NB4 (cell line): ENCODE measurements at places on chromosomes 3 and 15.

DNA sequence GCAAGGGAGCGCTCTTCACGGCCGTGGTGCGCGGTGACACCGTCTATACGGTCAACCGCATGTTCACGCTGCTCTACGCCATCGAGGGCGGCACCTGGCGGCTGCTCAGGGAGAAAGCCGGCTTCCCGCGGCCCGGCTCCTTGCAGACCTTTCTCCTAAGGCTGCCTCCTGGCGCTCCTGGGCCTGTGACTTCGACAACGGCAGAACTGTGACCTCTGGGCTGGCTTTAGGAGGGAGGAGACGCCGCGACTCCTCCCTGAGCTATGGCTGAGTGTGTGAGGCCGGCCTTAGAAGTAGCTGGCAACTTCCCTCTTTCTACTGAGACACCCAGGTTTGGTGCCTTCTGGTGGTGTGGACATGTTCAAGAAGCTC, 1.4 kb downstream of the KBTBD13 start:
- peak; percentile 42 for DNase-seq

DNA sequence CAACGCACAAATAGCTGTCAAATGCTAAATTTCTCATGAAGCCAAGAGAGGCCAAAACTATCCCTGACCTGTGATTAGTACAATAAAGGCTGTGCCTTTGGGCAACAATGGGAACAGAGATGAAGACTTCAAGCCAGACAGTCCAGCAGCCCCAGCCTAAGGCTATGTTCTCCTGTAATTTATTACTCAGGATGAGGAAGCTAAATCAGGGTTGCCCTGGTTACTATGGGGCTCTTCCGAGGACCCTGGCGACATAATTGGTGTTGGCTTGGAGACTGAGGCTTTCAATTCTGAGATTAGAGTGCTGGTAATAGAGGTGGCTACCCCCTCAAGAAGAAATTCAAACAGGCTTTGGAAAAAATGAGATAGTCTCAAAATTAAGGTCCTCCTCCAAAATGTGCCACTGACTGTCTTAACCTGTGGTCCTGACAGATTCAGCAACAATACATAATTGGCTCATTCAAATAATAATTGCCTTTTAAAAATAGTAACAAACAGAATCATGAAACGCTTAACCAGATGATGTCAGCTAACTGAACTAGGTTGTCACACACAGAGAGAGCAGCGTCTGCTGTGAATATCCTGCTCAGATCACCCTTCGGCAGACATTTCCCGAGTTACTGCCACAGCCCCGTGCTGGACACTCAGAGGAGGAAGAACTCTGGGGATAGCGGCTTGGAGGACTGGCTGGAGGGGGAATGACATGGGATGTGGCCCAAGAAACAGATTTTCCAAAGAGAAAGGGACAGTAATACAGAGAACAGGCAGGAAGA, 43.0 kb downstream of the NSMCE3 start:
- DNase-seq = no peak

DNA sequence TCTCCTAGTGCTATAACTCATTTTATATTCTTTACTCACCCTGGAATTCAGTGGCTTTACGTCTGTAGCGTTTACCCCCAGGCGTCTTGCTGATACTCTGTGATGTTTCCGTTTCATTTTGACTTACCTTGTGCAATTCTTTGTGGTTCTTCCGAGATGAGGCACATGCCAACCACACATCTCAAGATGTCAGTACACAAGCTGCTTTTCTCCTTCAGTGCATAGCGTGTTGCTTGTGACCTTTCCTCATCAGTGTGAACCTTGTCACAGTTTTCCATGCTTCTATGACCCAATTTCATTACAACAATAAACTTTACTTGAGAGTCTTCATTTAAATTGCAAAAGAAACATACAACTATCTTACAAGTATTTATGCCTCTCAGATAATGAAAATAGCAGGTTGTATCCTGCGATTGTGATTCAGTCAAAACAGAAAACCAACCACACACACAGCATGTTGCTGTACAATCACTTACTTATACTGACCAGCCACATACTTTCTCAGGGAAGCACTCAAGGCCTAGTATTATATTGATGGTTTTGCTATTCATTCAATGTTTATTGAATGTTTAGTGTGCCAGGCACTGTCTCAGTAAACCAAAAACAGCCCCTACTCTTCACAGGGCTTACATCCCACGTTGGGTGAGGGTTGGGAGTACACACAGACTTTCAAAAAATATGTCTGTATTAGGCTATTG, 4.6 kb upstream of the TBL1XR1 start:
- peak; percentile 92 for DNase-seq

- DNase-seq = peak; percentile 68
Measured at GRCh38 chr3:58333206-58334012, 717 bp downstream of the PXK start.

DNA sequence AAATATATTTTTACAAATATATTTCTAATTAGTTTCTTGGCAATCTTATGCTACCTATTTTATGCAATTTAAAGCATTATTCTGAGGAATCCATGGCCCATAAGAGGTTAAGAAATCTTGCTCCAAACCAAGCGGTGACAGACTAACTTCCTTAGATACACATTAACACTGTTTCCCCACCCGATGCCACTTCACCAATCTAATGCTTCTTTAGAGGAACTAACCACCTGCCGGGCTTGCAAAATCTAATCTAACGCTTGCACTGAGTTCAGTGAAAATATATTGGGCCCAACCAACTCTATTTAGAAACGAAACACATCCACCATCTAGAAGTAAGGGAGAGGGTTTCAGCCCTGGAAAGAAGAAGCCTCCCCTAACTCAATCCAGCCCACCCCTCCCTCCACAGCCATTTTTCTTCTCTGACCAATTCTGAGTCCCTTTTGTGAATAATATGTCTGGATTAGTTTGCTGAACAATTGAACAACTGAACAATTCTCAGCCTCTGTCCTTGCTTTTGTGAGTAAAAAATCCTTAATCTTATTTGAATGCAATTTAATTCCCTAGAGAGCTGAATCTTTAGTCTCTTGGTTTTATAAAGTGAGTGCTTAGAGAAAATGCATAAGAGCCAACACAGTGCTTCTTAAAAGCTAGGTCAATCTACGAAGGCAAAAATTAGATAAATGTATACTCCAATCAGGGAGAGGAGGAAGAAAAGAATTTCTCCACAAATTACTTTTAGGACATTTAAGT, 150.4 kb upstream of the ADAMTS9 start:
- DNase-seq = peak; percentile 4

GRCh38 chr3:197302696-197303341, 4.4 kb upstream of the DLG1 start:
- DNase-seq = peak; percentile 39

- no peak for DNase-seq
Measured at GRCh38 chr3:44974416-44974815, 1.6 kb downstream of the ZDHHC3 start.

GRCh38 chr15:75561888-75562287, 17.2 kb downstream of the PTPN9 start:
- DNase-seq = no peak

GRCh38 chr3:105691053-105691452, 177.8 kb downstream of the CBLB start:
- no peak for DNase-seq

DNA sequence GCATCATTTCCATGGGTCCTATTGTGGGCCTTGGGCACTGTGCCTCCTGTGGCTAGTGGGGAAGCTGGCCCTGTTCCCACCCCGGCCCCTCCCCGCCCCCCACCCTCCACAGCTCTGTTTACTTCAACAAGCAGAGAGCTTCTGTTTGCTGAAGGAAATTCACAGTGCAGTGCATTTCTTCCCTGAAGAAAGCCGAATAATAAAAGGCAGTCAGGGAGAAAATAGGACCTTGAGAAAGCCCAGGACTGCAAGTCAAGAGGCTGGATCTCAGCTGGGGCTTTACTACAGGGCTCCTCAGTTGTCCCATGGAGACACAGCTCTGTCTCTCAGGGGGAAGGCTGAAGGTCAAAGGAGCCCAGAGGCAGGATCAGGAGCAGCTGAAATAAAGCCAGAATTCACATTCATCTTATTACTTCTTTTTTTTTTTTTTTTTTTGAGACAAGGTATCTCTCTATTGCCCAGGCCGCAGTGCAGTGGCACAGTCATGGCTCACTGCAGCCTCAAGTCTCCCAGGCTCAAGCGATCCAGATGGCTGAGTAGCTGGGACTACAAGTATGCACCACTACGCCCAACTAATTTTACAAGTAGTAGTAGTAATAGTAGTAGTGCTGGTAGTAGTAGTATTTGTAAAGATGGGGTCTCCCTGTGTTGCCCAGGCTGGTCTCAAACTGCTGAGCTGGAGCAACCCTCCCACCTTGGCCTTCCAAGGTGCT, 33.0 kb upstream of the LACTB start:
- DNase-seq = no peak

DNA sequence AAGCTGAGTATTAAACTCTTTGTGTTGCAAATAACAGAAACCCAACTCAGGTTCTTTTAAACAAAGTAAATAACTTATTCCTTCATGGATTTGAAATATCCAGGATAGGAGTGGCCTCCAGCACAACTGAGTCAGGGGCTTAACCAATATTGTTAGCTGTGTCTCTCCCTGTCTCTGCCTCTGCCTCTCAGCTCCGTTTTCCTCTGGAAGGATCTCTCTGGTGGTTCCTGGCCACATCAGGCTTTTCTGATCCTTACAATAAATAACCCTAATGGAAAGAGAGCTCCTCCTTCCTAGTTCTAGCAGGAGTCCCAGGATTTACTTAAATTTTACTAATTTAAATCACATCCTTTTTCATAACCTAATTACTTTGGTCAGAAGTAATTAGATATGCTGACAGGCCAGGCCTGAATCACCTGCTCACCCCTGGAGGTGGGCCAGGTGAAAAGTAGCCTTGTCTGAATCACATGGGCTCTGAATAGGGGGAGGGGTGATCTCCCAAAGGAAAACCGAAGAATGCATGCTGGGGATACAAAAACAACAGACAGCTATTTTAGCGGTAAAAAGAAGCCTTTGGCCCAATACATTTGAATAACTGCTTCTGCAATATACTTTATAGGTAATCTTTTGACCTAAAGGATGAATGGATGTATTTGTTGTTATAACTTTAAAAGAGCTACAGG, 75.4 kb downstream of the REC114 start:
- DNase-seq = no peak

DNA sequence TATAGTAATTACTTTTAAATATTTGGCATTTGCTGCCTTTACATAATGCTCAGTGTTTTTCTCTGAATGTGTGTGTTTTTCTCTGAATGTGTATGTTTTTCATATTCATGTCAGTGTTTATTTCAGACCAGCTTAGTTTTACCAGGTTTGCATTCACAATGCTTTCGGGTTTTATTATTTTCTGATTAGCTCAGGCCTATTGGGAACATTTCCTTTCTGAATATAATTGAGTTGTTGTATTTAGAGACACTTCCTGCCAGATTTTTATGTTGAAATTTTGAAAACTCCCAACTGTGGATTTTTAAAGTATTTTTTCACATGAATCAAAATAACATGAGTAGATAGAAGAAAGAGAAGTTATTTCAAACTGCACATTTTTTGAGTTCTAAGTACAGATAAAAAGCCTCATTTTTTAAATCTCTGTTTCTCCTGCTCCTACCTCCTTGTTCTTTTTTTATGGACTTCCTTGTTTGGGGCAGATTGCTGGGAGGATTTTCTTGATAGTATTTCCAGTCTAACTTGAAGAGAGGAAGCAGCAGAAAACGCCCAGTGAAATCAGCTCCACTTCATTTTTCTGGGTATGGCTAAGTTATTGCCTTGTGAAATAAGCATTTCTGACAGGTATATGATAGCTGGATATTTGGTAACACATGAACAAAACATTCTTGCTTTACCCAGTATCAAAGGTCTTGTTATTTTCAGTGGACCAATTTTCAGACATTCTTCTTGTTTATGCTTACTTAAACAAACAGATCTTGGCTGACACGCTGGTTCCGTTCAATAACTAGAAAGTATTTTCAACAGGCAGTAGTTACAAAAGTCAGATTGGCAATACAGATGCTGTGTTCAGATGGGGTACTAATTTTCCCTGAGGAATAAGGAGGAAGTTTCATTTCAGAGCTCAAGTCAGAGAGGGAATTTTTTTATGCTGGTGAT, 70.7 kb downstream of the RIOX2 start:
- DNase-seq = peak; percentile 2

- DNase-seq = no peak
Measured at GRCh38 chr15:98785807-98786621, 137.7 kb downstream of the IGF1R start.

DNA sequence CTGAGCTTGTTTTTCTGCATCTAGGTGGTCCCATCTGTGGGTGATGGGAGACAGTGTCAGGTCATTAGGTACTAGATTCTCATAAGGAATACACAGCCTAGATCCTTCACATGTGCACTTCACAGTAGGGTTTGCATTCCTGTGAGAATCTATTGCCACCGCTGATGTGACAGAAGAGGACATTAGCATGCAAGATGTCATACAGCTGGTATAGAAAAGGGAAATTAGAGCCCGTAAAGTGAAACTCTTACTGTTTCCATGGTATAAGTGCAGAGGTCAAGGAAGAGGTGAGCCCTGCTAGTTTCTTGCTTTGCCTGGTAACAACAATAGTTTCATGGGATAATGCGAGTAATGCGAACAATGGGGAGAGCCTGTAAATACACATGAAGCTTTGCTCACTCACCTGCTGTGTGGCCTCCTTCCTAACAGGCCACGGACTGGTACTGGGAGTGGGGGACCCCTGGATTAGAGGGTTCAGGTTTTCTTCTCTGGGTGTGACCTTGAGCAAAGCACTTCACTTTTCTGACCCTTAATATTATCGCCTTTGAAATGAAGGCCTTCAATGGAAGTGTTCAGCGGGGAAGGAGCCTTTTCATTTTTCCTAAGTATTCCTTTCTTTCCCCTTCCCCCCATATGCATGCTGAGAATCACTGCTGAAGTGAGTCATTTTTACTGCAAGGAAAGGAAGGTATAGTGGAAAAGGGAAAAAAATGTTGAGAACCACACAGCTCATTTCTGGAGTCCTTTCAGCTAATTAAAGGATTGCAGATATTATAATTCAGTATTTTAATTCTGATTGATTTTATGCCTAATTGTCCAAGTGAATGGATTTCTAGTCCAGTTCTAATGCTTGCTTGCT, 286.4 kb downstream of the UBE2E2 start:
- no peak for DNase-seq

GRCh38 chr15:100032358-100033085, 299.3 kb upstream of the LYSMD4 start:
- peak; percentile 33 for DNase-seq

GRCh38 chr3:32401126-32401525, 9.5 kb downstream of the CMTM7 start:
- no peak for DNase-seq

DNA sequence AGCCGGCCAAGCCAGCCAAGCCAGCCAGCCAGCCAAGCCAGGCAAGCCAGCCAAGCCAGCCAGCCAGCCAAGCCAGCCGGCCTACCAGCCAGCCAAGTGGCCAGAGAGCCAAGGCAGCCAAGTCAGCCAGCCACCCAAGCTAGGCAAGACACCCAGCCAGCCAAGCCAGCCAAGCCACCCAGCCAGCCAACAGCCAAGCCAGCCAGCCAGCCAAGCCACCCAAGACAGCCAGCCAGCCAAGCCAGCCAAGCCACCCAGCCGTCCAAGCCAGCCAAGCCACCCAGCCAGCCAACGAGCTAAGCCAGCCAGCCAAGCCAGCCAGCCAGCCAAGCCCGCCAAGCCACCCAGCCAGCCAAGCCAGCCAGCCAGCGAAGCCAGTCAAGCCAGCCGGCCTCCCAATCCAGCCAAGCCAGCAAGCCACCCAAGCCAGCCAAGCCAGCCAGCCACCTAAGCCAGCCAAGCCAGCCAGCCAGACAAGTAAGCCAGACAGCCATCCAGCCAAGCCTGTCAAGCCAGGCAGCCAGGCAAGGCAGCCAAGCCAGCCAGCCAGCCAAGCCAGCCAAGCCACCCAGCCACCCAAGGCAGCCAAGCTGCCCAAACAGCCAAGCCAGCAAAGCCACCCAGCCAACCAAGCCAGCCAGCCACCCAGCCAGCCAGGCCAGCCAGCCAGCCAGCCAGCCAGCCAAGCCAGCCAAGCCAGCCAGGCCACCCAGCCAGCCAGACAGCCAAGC, 200.5 kb downstream of the GOLGA6L6 start:
- peak; percentile 34 for DNase-seq

- no peak for DNase-seq
Measured at GRCh38 chr3:182763896-182764295, 29.4 kb upstream of the ATP11B start.
